ENCODE measurements at places on chromosomes 11 and 22. TPM values are rescaled to one million over a fixed set of nuclear protein-coding genes. Genes with fewer than 3 reads are reported as not detected.

Gene LMNTD2
- 0.69 TPM for total RNA-seq

Gene PRG3
- 2.9 TPM for total RNA-seq

Gene SSTR3
- not detected for total RNA-seq

Gene MIAT
- 2.5 TPM for total RNA-seq

Gene USH1C
- total RNA-seq: 0.10 TPM

Gene OR4D5
- not detected for total RNA-seq

Gene MS4A4A
- total RNA-seq: 13.8 TPM

Gene KRTAP5-8
- 2.5 TPM for total RNA-seq

Gene OR8A1
- not detected for total RNA-seq

Gene EFCAB6
- total RNA-seq: 2.1 TPM

Gene SLC35E4
- 2.8 TPM for total RNA-seq

Gene C11orf16
- total RNA-seq: not detected

Gene SLC22A6
- not detected for total RNA-seq

Gene ROBO4
- total RNA-seq: 9.7 TPM

Gene VPREB3
- not detected for total RNA-seq

Gene CNTF
- 1.1 TPM for total RNA-seq

Gene GPHA2
- total RNA-seq: not detected

Gene VSIG10L2
- total RNA-seq: 0.39 TPM

Gene KDM4E
- total RNA-seq: not detected

Gene TTC38
- total RNA-seq: 16.1 TPM

Gene ZP1
- 0.49 TPM for total RNA-seq

Gene AHNAK
- total RNA-seq: 567 TPM

Gene TRIM29
- 206 TPM for total RNA-seq

Gene PLXNB2
- 68.8 TPM for total RNA-seq

Gene RGL4
- 2.7 TPM for total RNA-seq

Gene OR5J2
- total RNA-seq: not detected

Gene CENPM
- total RNA-seq: 8.4 TPM

Gene FAM180B
- total RNA-seq: 0.99 TPM

Gene APOA5
- not detected for total RNA-seq

Gene API5
- 72.5 TPM for total RNA-seq

Gene CASP5
- 0.39 TPM for total RNA-seq

All from skin of body (tissue), 3 donors.